ENCODE measurements at places on chromosomes 2 and 18. TPM values are rescaled to one million over a fixed set of nuclear protein-coding genes. Genes with fewer than 3 reads are reported as not detected.

DNA sequence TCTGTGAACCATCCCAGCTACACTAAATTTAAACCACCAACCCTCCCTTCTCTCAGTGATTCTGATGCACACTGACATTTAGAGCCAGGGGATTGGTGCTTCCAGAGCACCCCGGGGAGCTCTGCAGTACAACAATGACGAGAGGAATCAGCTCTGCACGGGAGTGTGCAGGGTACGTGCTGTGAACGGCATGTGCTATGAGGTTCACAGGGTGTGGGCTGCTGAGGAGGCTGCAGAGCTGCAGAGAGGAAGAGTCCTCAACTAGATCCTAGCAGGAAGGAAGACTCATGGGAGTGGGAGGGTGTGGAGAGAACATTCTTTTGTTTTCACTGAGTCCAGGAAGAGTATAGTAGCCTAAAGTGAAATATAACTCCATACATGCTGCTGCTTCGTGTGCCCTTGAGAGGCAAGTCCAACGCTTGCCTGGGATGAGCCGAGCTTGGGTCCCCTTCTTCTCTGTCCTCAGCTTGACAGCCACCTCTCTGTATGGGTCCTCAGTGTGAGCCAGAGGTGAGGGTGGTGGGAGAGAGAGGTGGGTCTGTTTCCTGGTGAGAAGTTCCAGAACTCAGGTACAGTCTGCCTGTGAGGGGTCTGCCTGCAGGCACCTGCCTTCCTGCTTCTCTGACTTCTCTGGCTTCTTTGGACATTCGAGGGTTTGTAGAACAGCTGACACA is 118.8 kb downstream of the CTIF start:
- no peak for DNase-seq
- no peaks in the 10 kb centered on the region for H3K4me1 ChIP-seq
- no peaks in the 10 kb centered on the region for H3K36me3 ChIP-seq
- H3K27ac ChIP-seq, result no peak overlapping the region

GRCh38 chr2:156343940-156344301 is 11.4 kb upstream of the NR4A2 start:
- H3K27ac ChIP-seq, result peak overlapping the region; percentile 93
- DNase-seq, result no peak
- H3K36me3 ChIP-seq, result peaks cover 3% of the 10 kb centered on the region
- H3K4me3 ChIP-seq, result no peak overlapping the region

The TXNDC2 gene
- total RNA-seq, result not detected

The CCDC102B gene
- 2.3 TPM for total RNA-seq

- H3K4me3 ChIP-seq, result no peak overlapping the region
- no peak for DNase-seq
- H3K36me3 ChIP-seq, result peaks cover 63% of the 10 kb centered on the region
- H3K27ac ChIP-seq, result no peak overlapping the region
- no peaks in the 10 kb centered on the region for H3K27me3 ChIP-seq
- H3K4me1 ChIP-seq, result peaks cover 16% of the 10 kb centered on the region
Observed at GRCh38 chr18:76958692-76959341, 136.5 kb downstream of the ZNF236 start.

- H3K27ac ChIP-seq, result no peak overlapping the region
- H3K27me3 ChIP-seq, result no peaks in the 10 kb centered on the region
- no peaks in the 10 kb centered on the region for H3K36me3 ChIP-seq
- no peaks in the 10 kb centered on the region for H3K4me1 ChIP-seq
- no peak overlapping the region for H3K4me3 ChIP-seq
Observed at GRCh38 chr2:201572846-201573508, 70.3 kb downstream of the TMEM237 start.

- H3K4me3 ChIP-seq, result no peak overlapping the region
- H3K36me3 ChIP-seq, result no peaks in the 10 kb centered on the region
- DNase-seq, result peak; percentile 73
Observed at GRCh38 chr18:32549248-32550110, 78.8 kb upstream of the GAREM1 start.

The HOXD12 gene
- total RNA-seq, result not detected

GRCh38 chr2:36369163-36369562 is 13.6 kb downstream of the CRIM1 start:
- H3K4me1 ChIP-seq, result peaks cover 9% of the 10 kb centered on the region
- H3K4me3 ChIP-seq, result no peak overlapping the region
- H3K27ac ChIP-seq, result no peak overlapping the region
- peaks cover 5% of the 10 kb centered on the region for H3K27me3 ChIP-seq

The PROKR1 gene
- total RNA-seq, result not detected

The IL18R1 gene
- total RNA-seq, result 23.4 TPM

The ALPG gene
- total RNA-seq, result not detected

DNA sequence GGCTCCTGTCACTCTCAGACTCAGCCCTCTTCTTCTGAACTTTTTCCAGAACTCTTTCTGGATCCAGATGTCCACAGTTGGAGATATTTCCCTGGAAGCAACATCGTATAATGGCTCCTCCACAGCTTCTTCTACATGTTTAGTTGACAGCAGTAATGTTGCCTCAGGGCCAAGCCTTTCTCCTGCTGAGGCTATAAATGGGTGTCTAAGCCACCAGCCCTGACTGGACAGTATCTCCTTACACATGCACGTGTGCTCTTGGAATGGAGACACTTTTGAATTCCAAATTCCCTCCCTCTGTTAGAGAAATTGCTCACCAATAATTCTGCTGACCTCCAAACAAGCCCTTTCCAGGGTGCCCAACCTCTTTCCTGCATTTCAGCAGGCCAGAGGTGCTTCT is 156.2 kb upstream of the PIK3C3 start:
- H3K4me1 ChIP-seq, result no peaks in the 10 kb centered on the region
- H3K27ac ChIP-seq, result no peak overlapping the region
- no peak overlapping the region for H3K4me3 ChIP-seq
- peaks cover 3% of the 10 kb centered on the region for H3K27me3 ChIP-seq
- H3K36me3 ChIP-seq, result no peaks in the 10 kb centered on the region

DNA sequence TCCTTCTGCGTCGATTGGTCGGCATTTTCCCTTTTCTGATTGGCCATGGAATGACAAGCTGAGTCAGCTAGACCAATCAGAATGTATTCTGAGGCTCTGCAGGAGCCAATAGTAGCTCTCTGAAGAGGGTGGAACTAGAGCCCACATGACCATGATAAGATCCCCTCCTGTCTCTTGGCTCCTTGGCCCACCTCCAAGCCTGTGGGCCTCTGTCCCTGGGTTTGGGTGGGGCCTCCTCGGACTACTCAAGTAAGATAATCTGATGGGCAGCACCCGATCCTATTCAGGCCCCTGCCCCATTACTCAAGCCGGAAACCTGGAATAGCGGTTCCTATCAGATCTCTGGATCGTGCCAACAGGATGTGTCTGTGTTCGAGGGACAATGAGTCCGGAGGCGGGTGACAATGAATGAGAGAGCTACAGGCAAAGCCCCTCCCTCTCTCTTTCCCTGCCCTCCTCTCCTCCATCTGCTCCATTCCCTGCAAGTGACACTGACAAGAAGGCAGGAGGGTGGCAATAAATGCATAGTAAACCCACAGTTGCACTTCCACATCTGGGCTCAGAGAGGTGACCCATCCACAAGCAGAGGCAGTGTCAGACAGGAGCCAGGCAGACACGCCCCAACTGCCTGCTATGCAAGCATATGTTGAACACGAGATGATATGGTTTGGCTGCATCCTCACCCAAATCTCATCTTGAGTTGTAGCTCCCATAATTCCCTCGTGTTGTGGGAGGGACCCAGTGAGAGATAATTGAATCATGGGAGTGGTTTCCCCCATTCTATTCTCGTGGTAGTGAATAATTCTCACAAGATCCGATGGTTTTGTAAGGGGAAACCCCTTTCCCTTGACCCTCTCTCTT is 114.7 kb downstream of the TNS1 start:
- H3K4me3 ChIP-seq, result no peak overlapping the region
- no peaks in the 10 kb centered on the region for H3K4me1 ChIP-seq
- no peaks in the 10 kb centered on the region for H3K36me3 ChIP-seq

DNA sequence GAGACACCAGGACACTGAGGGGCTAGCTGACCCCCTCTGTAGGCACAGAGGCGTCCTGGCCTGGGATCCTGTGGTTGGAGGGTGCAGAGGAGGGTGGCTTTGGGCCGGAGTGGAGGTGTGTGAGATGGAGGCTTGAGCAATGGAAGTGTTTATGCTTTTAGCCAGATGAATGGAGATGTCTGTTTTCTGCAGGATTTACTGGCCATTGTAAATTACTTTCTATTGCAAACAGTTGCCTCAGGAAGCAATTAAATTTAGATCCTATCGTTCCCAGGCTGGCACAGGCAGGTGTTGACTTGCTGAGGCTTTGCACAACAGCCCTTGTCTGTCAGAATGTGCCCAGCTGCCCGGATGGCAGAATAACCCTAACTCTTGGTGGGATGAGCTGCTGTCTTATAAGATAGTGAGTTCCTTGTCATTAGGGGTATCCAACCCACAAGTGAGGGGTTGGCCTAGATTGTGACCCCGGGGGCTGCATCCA is 1.8 kb upstream of the ARID5A start:
- H3K4me3 ChIP-seq, result no peak overlapping the region
- H3K27ac ChIP-seq, result no peak overlapping the region
- H3K4me1 ChIP-seq, result peaks cover 67% of the 10 kb centered on the region
- peaks cover 27% of the 10 kb centered on the region for H3K36me3 ChIP-seq
- peak; percentile 3 for DNase-seq

GRCh38 chr2:28325567-28326468 is 66.8 kb upstream of the FOSL2 start:
- peak; percentile 41 for DNase-seq
- H3K4me1 ChIP-seq, result peaks cover 18% of the 10 kb centered on the region
- no peaks in the 10 kb centered on the region for H3K27me3 ChIP-seq
- H3K27ac ChIP-seq, result no peak overlapping the region
- peaks cover 4% of the 10 kb centered on the region for H3K36me3 ChIP-seq
- no peak overlapping the region for H3K4me3 ChIP-seq

- DNase-seq, result no peak
- no peaks in the 10 kb centered on the region for H3K4me1 ChIP-seq
- H3K27me3 ChIP-seq, result no peaks in the 10 kb centered on the region
- no peak overlapping the region for H3K4me3 ChIP-seq
Observed at GRCh38 chr18:29629493-29630036, 1413.0 kb downstream of the DSC3 start.

The KCNIP3 gene
- total RNA-seq, result not detected

The TEX44 gene
- not detected for total RNA-seq

- H3K4me3 ChIP-seq, result no peak overlapping the region
- DNase-seq, result no peak
- H3K36me3 ChIP-seq, result no peaks in the 10 kb centered on the region
- peaks cover 4% of the 10 kb centered on the region for H3K27me3 ChIP-seq
Observed at GRCh38 chr2:222336442-222336841, 37.6 kb upstream of the PAX3 start.

The INPP5D gene
- 40.5 TPM for total RNA-seq

The KCNG3 gene
- total RNA-seq, result 0.35 TPM

The GALNT1 gene
- total RNA-seq, result 22.5 TPM

GRCh38 chr2:154392256-154392655 is 306.2 kb upstream of the KCNJ3 start:
- H3K27me3 ChIP-seq, result peaks cover 2% of the 10 kb centered on the region
- no peaks in the 10 kb centered on the region for H3K4me1 ChIP-seq
- no peaks in the 10 kb centered on the region for H3K36me3 ChIP-seq
- H3K4me3 ChIP-seq, result no peak overlapping the region
- DNase-seq, result no peak

GRCh38 chr18:56314396-56314795 is 324.0 kb downstream of the TXNL1 start:
- no peak overlapping the region for H3K27ac ChIP-seq
- H3K36me3 ChIP-seq, result no peaks in the 10 kb centered on the region
- no peaks in the 10 kb centered on the region for H3K27me3 ChIP-seq

DNA sequence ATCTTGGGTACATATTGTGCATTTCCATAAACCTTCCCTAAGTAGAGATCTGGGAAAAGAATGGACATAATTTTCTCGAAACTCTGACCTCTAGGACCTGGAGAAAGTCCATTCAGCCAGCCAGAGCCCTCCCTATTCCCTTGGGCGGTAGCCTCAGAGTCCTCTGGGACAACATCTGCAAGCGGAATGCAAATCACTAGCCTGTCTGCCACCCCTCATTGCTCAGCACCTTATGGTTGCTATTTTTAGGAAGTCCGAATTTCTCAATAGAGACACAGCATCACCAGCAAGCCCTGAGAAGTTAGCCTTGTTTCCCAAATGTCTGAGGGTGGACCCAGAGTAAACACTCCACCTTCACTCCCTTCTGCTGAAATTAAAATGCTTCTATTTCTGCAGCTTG is 17.6 kb upstream of the CD28 start:
- H3K4me3 ChIP-seq, result no peak overlapping the region
- DNase-seq, result no peak
- H3K27me3 ChIP-seq, result no peaks in the 10 kb centered on the region
- no peaks in the 10 kb centered on the region for H3K36me3 ChIP-seq
- no peak overlapping the region for H3K27ac ChIP-seq

DNA sequence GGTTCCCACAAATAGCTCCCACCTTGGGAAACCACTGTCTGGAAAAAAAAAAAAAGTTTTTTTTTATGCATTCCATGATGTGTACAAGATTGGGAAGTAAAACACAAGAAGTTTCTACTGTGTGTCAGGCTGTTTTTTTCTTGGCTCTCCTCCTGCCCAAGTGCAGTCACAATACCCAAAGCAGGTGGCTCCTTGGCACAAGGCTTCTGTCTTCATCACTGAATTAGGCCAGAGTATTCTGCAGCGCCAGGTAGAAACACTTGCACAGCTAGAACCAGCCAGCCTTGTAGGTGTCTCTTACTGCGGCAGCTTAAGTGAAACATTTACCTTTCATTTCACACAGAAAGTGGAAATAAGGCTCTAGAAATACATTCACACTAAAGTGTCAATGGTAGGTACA is 23.8 kb upstream of the MAL start:
- H3K27me3 ChIP-seq, result peaks cover 9% of the 10 kb centered on the region
- no peaks in the 10 kb centered on the region for H3K4me1 ChIP-seq
- H3K36me3 ChIP-seq, result no peaks in the 10 kb centered on the region
- no peak for DNase-seq

- H3K4me3 ChIP-seq, result no peak overlapping the region
- no peak for DNase-seq
- H3K4me1 ChIP-seq, result no peaks in the 10 kb centered on the region
- no peaks in the 10 kb centered on the region for H3K36me3 ChIP-seq
Observed at GRCh38 chr2:190123956-190124355, 61.4 kb upstream of the MSTN start.
